ENCODE measurements at places on chromosomes 12 and 14.

DNA sequence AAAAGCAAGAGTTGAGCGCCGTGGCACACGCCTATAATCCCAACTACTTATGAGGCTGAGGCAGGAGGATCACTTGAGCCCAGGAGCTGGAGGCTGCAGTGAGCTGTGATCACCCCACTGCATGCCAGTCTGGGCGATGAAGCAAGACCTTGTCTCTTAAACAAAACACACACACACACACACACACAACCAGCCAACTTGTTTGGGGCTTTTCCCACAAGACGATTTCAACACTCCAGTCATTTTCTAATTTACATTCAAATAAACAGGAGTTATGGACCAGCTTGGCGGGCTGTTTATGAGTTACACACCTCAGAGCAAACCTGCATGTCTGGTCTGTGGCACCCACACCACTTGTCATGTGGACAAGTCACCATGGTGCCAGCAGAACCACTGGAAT, 6.7 kb downstream of the GLTP start:
- DNase-seq: no peak

DNA sequence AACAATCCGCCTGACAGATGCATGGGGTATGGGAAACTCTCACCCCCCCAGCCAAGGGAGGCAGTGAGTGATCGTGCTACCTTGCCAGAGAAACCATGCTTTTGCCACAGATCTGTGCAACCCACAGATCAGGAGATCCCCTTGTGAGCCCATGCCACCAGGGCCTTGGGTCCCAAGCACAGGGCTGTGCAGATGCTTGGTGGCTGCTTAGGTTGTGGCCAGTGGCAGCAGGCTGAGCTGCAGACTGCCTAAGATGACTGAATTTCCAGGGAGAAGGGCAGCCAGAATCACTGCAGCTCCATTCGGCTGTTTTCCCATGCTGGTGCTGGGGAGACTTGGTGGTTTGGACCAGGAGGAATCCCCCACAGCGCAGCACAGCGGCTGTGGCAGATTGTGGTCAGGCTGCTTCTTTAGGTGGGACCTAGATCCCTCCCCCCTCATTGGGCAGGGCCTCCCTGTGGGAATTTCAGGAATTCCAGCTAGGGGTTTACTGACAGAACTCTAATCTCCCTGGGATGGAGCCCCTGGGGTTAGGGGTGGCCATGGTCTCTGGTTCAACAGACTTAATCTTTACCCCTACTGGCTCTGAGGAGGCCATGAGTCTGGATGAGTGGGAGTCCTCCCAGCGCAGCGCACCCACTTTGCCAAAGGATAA, 264.6 kb upstream of the DAAM1 start:
- no peak for DNase-seq

DNA sequence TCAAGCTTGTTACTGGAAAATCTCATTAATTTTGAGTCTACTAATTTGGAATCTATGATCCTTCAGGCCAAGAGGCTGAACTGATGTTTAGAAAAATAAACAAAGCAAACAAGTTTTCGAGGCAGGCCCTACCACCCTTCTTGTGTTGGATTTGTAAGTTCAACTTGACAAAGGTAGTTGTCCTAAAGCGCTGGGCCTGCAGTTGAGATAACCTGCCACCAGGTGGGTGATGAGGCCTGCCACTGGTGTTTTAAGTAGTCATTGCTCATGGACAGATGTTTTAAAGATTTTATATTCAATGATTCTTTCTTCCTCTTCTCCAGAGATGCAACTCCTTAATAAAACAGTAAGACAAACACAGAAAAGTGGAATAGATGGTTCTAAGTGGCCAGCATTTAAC, 19.4 kb downstream of the ACVRL1 start:
- DNase-seq: no peak

GRCh38 chr12:47868041-47868440, 36.8 kb downstream of the VDR start:
- DNase-seq: no peak

DNA sequence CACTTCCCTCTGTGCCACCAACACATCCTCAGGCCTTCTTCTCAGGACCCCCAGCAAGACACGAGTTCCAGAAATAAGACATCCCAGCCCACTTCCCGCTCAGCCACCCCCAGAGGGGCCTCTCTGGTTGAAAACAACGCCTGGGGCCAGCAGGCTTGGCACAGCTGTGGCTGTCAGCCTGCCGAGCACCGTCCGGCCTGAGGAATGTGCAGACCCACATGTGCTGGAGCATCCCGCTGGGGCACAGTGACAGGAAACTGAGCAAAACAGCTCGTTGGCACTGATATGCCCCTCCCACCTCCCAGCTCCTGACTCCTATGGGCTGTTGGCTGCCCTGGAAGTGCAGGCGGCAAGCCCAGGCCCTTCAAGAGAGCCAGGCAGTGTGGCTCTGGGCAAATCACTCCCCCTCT, 1.4 kb downstream of the SYNE3 start:
- no peak for DNase-seq

- DNase-seq: no peak
Observed at GRCh38 chr12:61956545-61956944, 303.7 kb upstream of the USP15 start.

GRCh38 chr14:24817212-24818057, 183.4 kb upstream of the GZMB start:
- DNase-seq: no peak

DNA sequence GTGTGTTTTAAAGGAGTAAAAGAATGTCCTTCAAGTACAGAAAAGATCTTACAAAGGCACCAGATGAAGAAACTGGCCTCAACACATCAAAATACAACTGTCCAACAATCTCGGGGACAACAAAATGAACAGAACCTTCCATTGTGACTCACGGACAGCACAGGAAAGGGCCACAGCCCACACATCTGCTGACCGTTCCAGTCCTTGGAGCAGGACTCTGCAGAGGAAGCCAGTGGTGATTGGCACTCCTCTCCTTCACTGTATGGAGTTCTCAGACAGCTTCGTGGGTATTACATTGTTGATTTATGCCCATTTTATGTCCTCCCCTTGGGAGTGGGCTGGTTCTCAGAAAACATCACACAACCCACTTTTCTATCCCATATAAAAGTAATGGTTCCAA, 32.5 kb upstream of the TC2N start:
- DNase-seq: no peak

GRCh38 chr14:49594347-49595091, 4.2 kb upstream of the LRR1 start:
- DNase-seq: no peak

DNA sequence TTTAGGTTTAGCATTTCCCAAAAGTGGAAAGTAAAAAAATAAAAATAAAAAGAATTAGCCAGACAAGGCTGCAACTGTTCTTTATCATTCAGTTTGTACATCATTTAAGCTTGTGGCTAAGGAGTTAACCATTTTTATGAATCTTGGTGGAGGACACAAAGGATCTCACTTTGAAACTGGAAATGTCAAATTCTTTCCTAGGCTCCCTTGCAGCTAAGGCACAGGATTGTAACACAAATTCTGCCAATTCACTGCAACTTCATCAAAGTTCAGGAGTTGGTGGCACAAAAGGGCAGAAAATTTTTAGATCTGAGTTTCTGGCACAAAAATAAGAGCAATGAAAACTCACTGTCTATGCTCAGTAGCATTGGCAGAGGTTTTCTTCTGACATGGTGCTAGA, 211.2 kb upstream of the SYT10 start:
- no peak for DNase-seq

- DNase-seq: no peak
Observed at GRCh38 chr12:132764231-132764630, 2.6 kb upstream of the ANKLE2 start.

DNA sequence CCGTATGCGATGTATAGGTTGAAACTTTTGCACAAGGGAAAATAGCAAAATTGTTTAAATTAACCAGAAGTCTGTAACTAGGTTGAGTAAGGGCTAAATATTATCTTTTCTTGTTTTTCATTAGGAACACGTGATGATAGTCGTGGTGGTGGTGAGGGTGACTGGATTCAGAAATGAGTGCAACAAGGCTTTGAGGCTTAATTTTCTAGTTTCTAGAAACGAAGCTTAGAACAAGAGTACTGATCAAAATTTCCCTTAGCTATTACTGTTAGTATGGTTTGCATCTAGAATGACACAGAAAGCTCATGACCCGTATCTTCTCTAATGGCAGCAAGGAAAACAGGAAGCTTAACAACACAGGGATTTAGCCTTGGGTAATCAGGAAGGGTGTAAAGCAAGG, 7.0 kb downstream of the SLIRP start:
- no peak for DNase-seq

All from HS-5 (cell line).